ENCODE measurements at places on chromosomes 16 and 17.
A peak's percentile ranks its signal among the peaks of the same experiment; 100 is the strongest.

DNA sequence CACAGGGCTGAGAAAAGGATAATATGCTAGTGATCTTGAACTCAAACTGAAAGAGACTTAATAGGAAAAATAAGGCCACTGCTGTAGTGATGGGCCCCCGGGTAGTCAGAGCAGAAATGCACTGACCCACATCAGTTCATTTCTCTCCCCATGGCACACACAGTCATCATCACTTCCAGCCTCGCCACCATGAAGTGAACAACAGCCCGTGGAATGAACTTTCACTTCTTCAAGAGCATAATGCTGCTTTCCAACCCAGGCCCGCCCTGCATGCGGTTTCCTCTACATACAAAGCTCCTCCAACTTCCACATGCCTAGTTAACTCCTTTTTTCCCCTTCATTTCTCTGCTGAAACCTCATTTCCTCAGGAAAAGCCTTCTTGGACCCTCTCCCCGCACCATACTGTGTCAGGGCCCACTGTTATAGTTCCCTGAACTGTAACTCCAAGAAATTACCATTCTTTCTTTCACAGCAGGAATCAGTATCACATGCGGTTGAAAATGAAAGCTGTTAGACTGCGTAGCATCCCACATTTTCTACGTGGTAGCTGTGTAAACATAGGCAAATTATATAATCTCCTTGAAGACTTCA is 65.8 kb upstream of the SMIM36 start:
- DNase-seq: peak; percentile 48

DNA sequence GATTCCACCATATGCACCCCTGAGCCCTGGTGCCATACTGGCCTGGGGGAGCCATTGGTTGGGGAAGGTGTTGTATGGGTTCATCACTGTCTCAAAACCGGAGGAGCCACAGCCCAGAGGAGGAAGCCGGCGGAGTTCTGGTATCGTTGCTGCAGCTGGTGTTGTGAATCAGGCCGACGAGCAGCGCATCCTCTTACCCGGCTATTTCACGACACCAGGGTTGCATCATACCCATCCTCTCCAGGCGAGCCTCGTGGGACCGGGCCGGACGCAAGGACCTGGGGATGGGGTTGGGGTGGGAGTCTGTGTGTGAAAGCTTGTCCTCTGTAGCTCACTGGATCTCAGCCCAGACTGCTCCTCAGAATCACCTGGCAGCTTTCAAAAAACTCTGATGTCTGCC is 6.6 kb upstream of the SLC12A3 start:
- no peak for DNase-seq

- DNase-seq: no peak
These were observed 5.8 kb downstream of the ESRP2 start for GRCh38 chr16:68230176-68230571.

GRCh38 chr17:18315562-18315922 is 449 bp downstream of the SMCR8 start:
- DNase-seq: no peak

- DNase-seq: no peak
These were observed 35.7 kb downstream of the NLRC5 start for GRCh38 chr16:57024894-57025680.

- peak; percentile 26 for DNase-seq
These were observed 952 bp downstream of the CD300A start for GRCh38 chr17:74467221-74467951.

- no peak for DNase-seq
These were observed 61.9 kb downstream of the MGAT5B start for GRCh38 chr17:76930107-76930506.

- peak; percentile 60 for DNase-seq
These were observed 742 bp upstream of the FBXO31 start for GRCh38 chr16:87384162-87384874.

- no peak for DNase-seq
These were observed 759 bp upstream of the PAM16 start for GRCh38 chr16:4351880-4352279.

DNA sequence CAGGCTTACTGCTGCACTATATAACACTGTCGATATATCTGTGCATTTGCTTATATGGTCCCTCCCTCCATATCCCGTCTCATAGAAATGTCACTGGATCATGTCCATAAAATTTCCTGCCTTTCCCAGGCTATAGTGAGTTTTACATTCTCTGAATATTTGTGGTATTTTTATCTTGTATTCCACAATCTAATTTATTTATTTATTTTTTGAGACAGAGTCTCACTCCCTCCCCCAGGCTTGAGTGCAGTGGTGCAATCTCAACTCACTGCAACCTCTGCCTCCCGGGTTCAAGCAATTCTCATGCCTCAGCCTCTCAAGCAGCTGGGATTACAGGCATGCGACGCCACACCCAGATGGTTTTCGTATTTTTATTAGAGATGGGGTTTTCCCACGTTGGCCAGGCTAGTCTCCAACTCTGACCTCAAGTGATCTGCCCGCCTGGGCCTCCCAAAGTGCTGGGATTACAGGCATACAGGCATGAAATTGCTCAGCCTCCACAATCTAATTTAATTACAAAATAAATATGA is 12.9 kb downstream of the TRIM37 start:
- DNase-seq: no peak

GRCh38 chr16:11597235-11598095 is 10.7 kb upstream of the LITAF start:
- DNase-seq: no peak

DNA sequence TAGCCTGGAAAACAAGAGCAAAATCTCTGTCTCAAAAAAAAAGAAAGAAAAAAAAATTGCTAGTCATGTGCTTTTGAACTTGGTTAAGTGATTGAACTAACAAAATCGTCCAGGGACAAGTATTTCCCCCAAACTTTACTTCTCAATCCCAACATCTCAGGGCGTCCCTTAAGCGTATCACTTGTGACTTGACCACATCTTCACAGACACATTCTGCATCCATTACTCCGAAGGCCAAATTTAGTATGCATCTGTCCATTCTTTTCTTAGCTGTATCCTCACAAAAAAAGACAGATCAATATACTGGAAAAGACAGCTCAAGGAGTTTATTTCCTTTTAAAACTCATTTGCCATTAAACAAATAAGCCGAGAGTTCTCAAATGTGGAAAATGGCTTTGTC is 5.9 kb upstream of the JPT1 start:
- DNase-seq: no peak

DNA sequence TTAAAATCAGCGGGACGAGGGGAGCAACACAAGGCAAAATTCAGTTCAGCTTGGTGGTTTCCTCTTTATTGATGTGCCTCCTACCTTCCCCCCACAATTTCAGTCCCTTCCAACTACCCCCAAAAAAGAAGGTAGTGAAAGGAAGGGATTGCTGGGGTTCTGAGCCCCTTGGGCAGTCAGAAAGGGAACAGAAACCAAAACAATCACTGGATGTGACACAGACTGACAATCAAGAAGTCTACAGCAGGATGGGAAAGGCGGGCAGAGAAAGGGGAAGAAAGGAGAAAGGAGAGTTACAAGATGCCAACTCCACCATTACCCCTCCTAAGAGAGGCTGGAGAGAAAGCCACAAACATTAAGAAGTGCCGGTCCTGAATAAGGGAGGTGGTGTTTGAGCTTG is 1.1 kb upstream of the PHF23 start:
- no peak for DNase-seq

DNA sequence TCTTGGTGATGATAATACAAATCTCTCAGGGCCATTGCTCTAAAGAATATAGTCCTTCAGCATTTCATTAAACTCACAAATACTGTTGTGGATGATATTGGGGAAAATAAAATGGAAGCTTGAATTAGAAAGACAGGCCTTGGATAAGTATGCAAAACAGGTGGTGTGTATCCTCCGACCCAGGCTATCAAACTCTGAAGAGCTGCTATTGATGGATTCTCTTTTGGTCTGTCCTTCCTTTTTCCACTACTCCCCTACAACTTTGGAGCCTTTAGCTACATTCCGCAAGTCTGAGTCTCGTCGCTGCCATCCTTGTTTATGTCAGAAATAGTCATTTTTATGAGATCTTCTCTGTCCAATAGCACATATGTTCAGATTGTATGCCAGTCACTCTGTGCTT is 351.6 kb downstream of the KCNJ2 start:
- no peak for DNase-seq

- DNase-seq: no peak
These were observed 86.6 kb downstream of the SNX11 start for GRCh38 chr17:48194097-48194550.

GRCh38 chr16:64358291-64358690 is 763.6 kb downstream of the CDH11 start:
- DNase-seq: no peak

DNA sequence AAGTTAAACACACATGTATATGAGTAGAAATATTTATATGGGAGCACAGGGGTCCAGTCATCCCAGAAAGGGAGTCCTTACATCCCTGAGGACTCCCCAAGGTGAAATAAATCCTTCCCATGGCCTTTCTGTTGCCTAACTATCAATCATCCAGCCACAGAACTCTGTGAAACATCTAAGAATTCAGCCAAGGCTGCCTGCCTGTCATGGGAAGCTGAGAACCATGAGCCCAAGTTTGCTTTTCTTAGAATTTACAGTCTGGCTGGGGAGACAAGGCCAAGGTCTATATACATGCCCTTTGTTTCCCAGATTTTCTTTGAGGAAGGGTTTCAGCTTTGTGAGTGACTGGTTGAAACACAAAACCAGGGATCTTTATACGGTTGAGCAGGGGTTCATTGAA is 15.8 kb downstream of the MYL4 start:
- no peak for DNase-seq

GRCh38 chr17:68963958-68964357 is 8.8 kb upstream of the ABCA8 start:
- DNase-seq: no peak

GRCh38 chr17:56833809-56834379 is at the start of the genes C17orf67 and DGKE:
Gene C17orf67, minus strand, starts transcription at chr17:56833920. Its CDS starts 18,110 bp downstream, at chr17:56815810.
Gene DGKE, plus strand, starts transcription at chr17:56834151. Its CDS starts 645 bp downstream, at chr17:56834796.
- peak; percentile 87 for DNase-seq

DNA sequence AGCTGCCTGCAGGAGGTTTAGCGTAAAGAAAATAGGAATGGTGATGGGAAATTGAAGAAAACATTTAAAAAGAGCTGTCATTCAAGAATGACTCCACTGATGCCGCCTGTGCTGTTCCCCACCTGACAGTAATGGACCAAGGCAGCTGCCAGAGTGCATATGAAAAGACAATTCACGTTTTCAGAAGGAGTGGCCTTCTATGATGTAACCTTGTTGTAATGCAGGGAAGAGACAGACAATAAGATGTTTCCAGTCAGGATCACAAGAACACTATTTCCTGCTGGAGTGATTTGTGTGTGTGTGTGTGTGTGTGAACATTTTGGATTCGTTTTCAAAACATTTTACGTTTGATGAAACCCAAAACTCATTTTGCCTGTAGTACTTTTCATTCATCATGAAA is 203.7 kb downstream of the LGALS9B start:
- no peak for DNase-seq

DNA sequence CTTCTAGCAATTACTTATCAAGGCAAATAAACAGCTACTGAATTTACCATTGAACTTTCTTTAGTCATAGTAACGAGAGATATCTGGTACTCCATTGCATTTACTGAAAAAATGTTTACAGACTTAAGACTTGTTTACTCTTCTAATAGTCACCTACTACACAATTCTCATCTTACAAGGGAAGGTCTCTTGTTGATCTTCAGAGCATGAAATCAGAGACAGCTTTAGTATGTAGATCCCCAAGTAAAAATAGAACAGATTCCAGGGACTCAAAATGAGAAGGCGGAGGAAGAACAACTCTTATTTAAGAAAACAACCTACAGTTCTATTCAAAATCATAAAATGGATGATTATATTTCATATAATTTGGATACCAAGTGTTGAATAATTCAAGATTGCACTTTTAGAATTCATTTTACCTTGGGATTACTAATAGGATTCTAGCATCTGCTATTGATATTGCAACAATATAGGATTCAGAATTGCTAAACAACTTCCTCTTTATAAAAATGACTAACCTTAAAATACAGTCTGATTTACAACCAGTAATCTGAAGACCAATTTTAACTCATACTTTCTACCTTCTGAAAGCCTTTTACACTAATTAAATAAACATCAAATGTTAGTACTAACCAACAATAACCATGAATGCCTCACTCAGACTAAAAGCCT is 20.8 kb downstream of the UBE2G1 start:
- DNase-seq: no peak

DNA sequence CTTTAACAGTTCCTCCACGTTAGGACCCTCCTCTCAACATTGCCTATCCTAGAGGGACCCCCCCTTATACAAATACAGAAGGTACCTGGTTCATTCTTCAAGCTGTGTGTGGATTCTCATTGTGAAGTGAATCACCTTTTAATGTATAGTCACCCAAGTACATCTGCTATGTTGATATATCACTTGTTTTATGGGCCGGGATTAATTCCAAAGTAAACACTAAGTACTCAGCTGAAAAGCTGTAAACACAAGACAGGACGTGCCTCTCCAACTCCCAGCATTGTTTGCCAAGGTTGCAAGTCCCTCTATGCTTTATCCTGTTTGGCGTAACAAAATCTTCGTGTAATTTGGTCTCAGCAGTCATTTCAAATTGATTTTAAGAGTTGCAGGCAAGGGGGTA is 123.6 kb downstream of the RBFOX1 start:
- no peak for DNase-seq

GRCh38 chr17:34571428-34572130 is 7.8 kb upstream of the TMEM132E start:
- no peak for DNase-seq

- DNase-seq: no peak
These were observed 143.1 kb upstream of the CHMP6 start for GRCh38 chr17:80848449-80849102.

GRCh38 chr17:81106716-81107115 is 58.6 kb upstream of the PVALEF start:
- no peak for DNase-seq

GRCh38 chr16:89828870-89829629 is 775 bp downstream of the SPIRE2 start:
- no peak for DNase-seq

DNA sequence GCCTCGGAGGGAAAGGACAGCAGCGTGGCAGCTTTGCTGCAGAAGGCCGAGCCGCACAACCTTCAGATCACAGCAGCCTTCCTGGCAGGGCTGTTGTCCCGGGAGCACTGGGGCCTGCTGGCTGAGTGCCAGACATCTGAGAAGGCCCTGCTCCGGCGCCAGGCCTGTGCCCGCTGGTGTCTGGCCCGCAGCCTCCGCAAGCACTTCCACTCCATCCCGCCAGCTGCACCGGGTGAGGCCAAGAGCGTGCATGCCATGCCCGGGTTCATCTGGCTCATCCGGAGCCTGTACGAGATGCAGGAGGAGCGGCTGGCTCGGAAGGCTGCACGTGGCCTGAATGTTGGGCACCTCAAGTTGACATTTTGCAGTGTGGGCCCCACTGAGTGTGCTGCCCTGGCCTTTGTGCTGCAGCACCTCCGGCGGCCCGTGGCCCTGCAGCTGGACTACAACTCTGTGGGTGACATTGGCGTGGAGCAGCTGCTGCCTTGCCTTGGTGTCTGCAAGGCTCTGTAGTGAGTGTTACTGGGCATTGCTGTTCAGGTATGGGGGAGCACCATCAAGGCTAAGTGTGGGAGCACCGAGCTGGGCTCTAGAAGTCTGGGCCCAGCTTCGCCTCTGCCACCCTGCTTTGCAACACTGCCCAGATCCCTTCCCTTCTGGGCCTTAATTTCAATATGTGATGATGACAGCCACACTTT is 18.6 kb downstream of the NOD2 start:
- no peak for DNase-seq

GRCh38 chr17:56305007-56305406 is 151.7 kb downstream of the ANKFN1 start:
- peak; percentile 24 for DNase-seq

- DNase-seq: no peak
These were observed 91.5 kb upstream of the CRHR1 start for GRCh38 chr17:45692661-45693060.

All from Kasumi-1 (cell line).